Memory B cell (primary cell): ENCODE measurements at places on chromosomes 5 and 9.

- DNase-seq: no peak
Measured at GRCh38 chr5:174706997-174707572, 17.3 kb upstream of the MSX2 start.

- no peak for DNase-seq
Measured at GRCh38 chr9:108549184-108549583, 306.6 kb downstream of the ACTL7B start.

GRCh38 chr5:1125030-1125357 lies 13.1 kb upstream of the SLC12A7 start:
- DNase-seq: no peak

DNA sequence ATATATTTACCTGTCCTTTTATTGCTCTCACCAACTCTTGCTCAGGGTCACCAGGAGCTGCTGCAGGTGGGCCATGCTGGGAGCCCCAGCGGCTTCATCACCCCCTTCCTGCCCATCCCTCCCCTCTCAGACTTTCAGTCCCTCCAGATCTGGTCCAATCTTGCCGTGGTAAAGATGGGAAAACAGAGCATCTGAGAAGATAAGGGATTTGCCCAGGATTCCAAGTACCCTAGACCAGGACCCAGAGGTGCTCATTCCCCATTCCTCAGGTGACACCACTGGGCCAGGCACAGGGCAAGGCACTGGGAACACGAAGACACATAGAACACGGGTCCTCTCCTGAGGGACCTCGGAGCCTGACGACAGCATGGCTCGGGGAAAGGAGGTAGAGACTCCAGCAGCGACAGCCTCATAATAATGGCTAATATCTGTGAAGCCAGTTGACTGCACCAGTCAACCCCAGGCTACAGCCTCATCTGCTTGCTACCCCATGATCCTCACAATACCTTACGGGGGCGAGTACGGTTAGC lies 18.0 kb downstream of the TMOD1 start:
- no peak for DNase-seq

DNA sequence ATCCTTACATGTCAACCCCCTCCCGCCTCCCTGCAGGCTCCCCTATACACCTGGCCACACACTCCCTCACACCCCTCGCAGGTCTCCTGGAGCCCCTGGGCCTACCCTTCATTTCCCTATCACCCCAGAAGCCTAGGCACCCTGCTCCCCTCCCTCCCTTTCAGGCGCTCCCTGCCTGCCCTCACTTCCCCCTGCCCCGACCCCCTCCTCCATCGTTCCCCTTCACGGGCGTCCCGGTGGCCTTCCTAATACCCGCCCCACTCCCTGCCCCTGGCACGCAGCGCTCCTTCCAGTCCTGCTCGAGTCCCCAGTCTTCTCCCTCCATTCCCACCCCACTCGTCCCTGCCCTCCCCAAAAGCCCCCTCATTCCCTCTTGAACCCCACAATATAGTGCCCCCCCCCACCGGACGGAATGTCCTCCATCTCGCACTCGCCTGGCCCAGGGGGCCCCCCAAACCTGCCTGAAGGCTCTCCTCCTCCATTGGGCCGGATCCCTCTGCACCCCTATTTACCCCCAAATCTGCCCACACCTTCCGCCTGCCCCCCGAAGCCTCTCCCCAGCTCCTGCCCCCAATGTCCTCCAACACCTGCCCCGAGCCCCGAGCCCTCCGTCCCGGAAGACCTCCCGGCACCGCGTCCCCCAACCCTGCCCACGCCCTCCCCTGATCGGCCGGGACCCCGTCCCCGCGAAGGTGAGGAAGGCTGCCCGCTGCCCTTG lies 746 bp downstream of the STRBP start:
- DNase-seq: peak; percentile 21

GRCh38 chr5:9947225-9947714 lies 302.4 kb downstream of the ATPSCKMT start:
- DNase-seq: no peak

DNA sequence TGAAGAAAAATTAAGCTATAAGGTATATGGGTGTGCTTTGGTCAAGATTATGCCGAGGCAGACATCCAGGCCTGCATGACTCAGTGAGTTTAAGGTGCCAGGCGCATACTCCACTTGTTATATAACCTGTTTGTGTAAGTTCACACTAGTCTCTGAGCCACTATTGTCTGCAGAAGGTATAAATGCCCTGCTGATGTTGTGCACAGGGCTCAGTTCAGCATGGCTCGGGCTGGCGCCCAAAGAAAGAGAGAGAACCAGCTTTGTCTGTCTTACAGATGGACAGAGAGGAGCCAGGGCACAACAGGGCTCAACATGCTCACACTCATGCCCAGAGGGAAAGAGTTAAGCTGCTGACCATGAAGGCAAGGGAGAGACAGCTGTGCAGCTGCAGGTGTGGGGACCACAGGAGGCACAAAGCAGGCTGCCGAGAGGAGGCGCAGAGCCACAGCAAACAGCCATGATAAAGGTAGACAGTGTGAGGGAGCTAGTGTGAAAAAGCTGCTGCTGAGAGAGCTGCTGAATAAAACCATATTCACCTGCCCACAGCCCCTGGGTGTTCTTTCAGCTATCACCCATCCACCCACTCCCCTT lies 1587.6 kb upstream of the C9orf72 start:
- DNase-seq: no peak

DNA sequence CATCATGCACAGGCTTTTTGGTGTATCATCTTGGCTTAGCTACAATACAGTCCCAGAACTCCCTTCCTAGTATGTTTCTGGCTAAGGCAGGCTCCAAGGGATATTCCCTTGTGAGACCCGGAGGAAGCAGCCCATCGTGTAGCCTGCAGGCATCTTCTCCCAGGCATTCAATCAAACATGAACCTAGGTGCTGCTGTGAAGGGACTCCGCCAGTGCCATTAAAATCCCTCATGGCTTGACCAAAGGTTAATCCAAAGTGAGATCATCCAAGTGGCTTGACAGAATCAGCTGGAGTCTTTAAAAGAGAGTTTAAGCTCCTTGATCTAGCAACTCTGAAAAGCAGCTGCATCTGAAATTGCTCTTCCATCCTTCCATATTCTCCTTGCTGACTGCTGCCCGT lies 333.9 kb downstream of the DIRAS2 start:
- no peak for DNase-seq

DNA sequence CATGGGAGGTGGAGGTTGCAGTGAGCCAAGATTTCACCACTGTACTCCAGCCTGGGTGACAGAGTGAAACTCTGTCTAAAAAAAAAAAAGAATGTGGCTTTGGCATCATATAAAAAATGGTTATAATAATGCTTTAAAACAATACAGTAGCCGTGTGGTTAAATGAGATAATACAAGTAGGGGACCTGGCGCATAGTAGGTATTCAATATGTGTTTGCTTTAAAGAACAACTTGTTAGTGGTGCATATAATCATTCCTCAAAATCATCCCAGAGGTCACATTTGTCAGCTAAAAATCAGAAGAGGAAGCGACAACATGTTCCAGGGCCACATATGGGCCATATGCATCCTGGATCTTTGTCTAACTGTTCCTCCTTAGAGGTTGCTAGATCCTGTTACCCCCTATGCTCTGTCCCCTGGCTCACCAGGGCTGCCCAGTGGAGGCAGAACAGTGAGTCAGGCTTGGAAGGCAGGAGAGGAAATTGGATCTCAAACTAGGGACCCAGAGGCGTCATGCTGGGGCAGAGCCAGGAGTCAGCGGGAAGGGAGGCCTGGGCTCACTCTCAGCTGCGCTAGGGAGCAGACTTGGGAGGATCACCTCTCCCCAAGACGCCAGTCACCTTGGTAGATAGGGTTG lies 27.7 kb downstream of the LHX6 start:
- no peak for DNase-seq
